Left ventricle myocardium superior (tissue), 1 donor: ENCODE measurements at places on chromosomes 4 and X.
A peak's percentile ranks its signal among the peaks of the same experiment; 100 is the strongest.

DNA sequence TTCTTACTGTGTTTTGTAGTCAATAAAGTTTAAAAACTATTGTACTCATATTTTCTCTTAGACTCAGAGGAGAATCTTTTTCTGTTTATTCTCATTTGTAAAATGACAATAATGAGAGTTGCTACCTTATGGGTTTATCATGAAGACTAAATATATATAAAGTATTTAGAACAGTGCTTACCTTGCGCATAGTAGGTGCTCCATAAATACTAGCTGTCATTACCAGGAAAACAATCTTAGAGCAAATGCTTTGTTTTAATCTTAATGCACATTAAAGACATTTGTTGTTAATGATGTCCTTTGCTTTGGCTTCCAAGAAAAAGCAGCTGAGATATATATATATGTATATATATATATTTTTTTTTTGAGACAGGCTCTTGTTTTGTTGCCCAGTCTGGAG is 44.9 kb downstream of the FIP1L1 start:
- DNase-seq = no peak

GRCh38 chr4:20017777-20018115 is 234.0 kb upstream of the SLIT2 start:
- no peak for DNase-seq

- DNase-seq = no peak
These were observed 119.8 kb downstream of the SPCS3 start for GRCh38 chr4:176439611-176440010.

- DNase-seq = no peak
These were observed 214.8 kb downstream of the SPATA18 start for GRCh38 chr4:52265781-52266525.

GRCh38 chr4:175457956-175458355 is 354.1 kb downstream of the GPM6A start:
- DNase-seq = no peak

- DNase-seq = no peak
These were observed 803.4 kb downstream of the TRIML1 start for GRCh38 chr4:188942606-188943005.

DNA sequence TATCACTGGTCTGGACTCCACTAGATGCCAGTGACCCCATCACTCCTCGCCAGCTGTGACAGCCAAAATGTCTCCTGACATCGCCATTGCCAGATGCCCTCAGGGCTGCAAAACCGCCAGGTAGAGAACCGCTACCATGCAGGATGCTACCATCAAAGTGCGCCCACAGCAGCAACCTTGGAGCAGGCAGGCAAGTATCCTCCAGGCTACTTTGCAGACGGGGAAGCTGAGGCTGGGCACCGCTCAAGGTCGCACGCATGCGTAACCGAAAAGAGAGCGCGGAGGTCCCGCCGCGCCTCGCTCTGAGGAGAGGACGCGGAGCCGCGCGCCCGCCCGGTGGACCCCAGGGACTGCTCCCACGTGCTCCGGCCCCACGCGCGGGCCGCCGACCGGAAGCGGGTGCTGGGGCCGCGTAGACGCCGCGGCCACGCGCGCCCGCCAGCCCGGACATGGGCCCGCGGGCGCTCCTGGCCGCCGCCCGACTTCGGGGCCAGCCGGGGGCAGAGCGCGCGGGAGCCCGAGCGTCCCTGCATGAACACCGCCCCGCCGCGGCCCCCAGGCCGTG is at the start of gene STS:
TSS of gene STS (plus strand) at position 300 of the 565 bp plus-strand sequence. CDS start 105,488 bp downstream, outside the sequence.
- peak; percentile 72 for DNase-seq

- no peak for DNase-seq
These were observed 268.1 kb upstream of the GRID2 start for GRCh38 chr4:92035666-92036065.

DNA sequence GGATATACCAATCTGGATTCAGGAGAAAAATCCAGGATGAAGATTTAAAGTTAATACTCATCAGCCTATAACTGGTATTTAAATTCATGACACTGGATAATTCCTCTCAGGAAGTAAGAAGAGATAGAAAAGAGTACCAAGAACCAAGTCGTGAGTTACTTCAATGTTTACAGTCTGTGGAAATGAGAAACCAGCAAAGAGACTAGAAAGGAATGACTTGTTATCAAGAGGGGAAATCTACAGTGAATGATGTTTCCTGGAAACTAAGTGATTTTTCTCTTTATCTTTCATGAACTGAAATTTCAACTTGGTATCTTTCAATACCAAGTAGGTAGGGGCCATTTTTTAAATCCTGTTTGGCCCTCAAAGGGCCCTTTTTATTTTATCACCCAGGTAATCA is 217.9 kb upstream of the AFF2 start:
- DNase-seq = no peak

DNA sequence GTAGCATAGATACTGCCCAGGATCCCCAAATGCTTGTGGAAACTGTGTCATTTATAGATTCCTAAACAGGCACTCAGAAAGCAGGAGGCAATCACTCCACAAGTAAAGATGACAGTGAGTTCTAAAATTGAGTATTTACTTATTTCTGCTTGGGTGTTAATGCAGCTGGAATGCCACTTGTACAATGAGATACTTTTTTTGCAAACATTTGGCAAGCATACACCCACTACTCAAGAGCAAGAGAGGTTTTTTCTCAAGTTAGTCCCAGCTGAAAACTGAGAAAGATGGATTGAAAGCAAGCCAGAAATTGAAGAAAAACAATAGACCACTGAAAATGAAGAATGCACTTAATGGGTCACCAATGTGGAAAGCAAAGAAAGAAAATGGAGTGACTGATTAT is 22.5 kb downstream of the GABRA3 start:
- no peak for DNase-seq

DNA sequence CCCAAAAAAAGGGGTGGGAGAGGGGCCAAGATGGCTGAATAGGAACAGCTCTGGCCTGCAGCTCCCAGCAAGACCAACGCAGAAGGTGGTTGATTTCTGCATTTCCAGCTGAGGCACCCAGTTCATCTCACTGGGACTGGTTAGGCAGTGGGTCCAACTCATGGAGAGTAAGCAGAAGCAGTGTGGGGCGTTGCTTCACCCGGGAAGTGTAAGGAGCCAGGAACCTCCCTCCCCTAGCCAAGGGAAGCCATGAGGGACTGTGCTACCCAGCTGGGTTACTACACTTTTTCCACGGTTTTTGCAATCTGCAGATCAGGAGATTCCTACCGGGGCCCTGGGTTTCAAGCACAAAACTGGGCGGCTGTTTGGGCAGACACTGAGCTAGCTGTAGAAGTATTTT is 13.9 kb upstream of the OCIAD1 start:
- no peak for DNase-seq

DNA sequence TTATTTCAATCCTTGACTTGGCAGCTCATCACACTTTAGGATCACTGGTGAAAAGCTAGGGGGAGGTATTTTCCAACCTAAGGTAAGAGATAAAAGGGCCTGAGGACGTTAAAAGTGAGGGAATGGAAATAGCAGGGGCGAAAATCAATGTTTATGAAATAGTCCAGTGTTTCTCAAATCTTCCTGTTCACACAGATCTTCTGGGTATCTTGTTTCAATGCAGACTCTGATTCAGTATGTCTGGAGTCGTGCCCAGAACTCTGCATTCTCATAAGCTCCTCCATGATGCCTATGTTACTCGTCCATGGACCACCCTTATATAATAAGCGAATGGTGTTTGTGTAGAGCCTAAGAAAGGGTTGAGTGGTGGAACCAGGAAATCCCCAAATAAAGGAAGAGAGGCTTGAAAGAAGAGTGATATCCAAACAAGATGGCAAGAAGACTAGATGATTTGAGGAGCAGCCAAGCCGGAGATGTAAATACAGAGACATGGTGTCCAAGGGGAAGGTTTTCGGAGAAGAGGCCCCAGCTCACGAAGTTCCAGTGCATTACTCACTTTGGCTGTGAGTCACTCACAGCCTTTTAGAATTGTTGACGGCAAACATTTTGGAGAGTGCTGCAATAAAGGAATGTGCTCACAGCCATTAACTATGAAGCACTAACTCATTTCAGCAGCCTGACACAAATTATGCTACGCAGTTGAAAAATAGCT is 215.6 kb upstream of the PPARGC1A start:
- no peak for DNase-seq

GRCh38 chr4:101853028-101853427 is 62.5 kb downstream of the BANK1 start:
- no peak for DNase-seq

DNA sequence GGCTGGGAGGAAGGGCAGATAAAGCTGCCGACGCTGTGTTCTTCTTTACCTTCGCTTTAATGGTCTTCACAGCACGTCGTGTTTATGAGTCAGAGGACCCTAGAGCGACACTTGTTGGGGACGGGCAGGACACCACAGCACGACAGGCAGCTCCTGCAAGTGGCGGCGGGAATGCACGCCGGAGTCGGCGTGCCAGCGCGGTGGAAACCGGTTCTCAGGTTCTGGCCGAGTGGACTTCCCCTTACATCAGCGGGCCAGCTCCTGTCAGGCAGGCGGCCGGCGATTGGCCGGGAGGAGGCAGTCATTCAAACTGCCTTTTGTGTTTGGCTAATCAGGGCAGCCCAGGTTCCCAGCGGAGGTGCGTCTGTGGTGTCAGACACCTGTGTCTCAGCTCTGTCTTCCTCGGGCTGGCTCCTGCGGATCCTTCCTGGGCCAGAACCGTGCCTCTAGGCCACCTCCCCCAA is 150.9 kb downstream of the SHROOM3 start:
- peak; percentile 87 for DNase-seq

- DNase-seq = no peak
These were observed 87.3 kb downstream of the CAMK2D start for GRCh38 chr4:113674251-113674650.

GRCh38 chrX:103877571-103877970 is 45.5 kb upstream of the RAB9B start:
- no peak for DNase-seq
